ENCODE measurements at places on chromosomes 3 and 15. TPM values are rescaled to one million over a fixed set of nuclear protein-coding genes. Genes with fewer than 3 reads are reported as not detected.

Gene CHRNA5
- total RNA-seq, result 2.3 TPM

Gene TRIP4
- 19.8 TPM for total RNA-seq

Gene SRGAP3
- 19.8 TPM for total RNA-seq

Gene EPHB3
- total RNA-seq, result 4.0 TPM

Gene ABTB1
- total RNA-seq, result 10.0 TPM
